ENCODE measurements at places on chromosomes 6 and 20.
A peak's percentile ranks its signal among the peaks of the same experiment; 100 is the strongest.

GRCh38 chr6:53038141-53038540 is 27.1 kb upstream of the FBXO9 start:
- DNase-seq, result no peak

DNA sequence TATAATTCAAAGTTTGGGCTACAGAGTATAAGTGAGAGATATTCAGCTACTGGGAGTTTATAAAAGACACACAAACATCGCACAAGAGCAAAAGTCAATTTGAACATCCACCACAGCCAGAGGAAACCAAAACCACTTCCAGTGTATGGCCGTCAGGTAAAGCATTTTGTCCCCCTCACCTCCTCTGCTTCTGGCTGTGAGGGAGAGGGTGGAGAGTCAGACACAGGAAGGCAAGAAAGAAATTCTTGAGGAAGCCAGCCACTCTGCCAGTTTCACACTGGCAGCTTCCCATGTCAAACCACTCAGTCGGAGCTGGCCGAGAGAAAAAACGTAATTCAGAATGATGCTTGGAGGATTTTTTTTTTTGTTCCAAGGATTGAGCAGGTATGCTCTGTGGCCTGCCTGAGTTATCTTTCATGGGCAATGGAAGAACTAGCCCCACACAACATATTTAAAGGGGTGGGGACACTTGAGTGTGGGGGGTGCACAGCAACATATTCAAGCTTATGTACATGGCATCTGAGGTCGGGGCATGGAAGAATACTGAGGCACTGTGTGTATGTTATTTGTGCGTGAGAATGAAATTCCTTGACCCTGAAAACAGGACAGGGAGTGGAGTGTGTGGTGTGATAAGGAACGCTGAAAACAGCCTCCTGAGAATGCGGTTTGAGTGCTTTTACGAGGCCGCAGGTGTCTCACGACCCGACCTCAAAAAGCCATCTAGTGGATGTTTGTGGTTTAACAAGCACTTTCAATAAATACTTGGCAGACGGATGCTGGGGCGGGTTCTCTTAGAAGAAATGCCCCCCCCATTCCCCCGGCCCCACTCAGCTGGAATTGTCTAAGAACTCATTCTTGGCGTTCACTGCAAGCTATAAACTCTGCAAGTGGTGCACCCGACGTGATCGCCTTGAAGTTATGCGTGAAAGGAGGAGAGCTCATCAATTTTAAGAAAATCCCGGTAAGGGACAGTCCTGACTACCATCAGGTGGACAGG is 27.5 kb upstream of the ZBTB22 start:
- DNase-seq, result peak; percentile 79

- peak; percentile 34 for DNase-seq
These were observed 188.2 kb upstream of the ASCC3 start for GRCh38 chr6:101069191-101069795.

- DNase-seq, result no peak
These were observed 210.1 kb downstream of the TFAP2C start for GRCh38 chr20:56839222-56839621.

DNA sequence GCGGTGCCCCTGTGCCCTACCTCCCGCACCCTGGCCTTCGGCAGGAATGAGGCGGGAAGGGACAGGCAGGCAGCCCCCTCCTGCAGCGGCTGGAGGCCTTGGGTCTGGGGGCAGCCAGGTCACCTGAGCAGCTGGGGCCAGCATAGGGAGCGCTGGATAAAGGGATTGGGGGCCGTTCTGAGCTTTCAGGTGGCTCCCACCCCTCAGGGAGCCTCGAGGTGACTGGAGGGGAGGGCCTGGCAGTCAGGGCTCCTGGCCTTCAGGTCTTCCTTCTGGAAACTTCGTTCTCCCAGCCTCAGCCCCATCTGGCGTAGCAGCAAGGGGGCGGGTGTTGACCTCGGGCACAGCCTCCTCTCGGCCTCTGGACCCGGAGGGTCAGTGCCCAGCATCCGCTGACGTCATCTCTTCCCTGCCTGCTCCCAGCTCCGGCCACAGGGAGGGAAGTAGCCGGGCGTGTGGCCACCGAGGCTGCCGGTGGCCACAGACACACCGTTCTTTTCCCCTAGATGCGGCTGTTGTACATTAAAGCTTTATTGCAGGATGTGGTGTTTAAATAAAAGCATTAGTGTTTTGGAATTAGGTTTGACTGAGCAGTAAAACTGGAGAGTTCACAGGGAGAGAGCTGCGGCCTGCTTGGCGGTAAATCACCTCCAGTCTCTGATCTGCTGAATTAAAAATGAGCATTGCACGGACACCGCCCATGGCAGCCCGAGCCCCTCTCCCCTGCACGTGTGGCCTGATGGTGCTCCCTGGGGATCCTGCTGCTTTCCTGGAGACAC is 80.0 kb upstream of the GATA5 start:
- no peak for DNase-seq

GRCh38 chr20:1472556-1473245 is 6.1 kb upstream of the NSFL1C start:
- no peak for DNase-seq

DNA sequence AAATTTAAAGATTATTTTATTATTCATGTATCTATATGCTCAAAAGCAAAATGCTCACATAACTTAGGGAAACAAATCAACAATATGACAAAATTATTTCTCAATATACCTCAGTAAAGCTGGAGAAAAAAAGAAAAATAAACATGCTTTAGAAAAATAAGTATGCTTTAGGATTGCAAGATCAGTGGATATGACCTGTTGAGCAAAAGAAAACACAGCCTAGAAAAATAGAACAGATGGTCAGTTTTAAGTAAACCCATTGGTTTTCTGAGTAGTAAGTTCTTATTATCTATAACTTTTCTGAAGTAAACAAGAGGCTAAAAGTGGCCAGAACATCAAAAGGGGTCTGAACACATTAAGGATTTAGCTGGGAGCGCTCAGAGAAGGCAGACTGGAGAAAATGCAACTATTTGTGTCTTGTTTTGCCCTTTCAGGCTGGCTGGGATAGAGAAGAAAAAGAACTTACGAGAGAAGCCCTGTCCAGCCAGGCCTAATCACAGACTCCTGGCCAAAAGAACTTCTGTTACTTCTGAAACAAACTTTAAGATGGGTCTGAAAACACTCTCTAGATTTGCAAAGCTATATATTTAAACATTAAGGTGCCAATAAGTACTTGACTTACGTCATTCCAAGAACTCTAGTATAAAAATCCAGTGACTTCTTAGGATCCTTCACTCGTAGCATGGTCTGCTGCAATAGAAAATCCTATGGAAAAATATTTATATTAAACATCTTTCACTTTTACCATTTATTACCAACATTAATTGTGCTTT is 16.5 kb downstream of the GLO1 start:
- DNase-seq, result no peak

DNA sequence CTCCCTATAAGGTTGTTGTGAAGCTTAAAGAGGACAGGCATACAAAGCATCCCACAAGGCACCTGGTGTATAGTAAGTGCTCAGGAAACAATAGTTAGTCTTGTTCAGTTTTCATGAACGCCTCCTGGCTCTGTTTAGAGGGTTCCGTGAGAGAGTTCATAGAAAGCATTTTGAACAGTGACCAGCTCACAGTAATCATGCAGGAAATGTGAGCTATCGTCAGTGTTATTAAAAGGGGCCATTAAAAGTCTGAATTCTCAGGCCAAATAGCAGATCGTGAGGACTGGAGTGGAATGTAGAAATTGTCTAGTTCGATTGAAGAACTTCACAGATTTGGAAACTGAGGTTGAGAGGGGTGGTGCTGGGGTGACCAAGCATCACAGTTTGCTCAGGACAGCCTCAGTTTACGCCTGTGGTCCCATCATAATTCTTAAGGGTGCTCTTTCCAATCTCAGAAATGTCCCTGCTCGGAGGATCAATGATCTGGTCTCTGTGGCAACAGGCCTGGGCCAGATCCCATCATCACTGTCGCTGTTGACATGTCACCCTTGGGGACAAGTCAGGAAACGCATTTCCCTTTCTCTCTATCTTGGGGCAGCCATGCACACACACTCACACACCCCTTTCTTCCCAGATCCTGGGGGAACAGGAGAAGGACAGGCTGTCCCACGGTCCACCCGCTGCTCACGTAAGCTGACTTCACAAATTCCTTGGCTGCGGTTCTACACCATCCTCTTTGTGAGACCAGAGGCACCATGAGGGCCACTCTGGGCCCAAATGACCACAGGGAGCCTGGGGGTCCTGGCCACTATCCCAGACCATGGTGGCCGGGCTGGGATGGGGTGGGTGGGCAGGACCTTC is 7.2 kb downstream of the TGM2 start:
- DNase-seq, result no peak

DNA sequence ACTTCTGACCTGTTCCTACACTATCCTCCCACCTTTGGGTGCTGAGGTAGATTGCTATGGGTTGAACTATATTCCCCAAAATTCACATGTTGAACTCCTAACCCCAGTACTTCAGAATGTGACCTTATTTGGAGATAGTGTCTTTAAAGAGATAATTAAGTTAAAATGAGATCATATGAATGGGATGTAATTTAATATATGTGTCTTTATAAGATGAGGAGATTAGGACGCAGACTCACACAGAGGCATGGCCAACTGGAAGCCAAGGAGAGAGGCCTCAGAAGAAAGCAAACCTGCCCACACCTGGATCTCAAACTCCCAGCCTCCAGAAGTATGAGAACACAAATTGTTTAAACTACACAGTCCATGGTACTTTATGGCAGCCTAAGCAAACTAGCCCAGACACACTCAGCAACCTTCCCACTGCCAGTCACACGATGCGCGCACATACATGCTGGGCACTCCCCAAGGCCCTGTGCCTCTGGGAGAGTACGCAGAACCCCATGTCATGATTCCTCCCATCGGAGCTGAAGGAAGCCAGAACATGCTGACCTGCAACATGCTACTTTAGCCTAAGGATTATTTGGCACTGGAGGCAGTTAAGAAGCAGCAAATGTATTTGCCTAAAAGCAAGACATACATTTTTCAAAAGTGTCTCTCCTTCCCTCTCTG is 8.9 kb upstream of the SLC22A1 start:
- DNase-seq, result no peak

GRCh38 chr20:25407311-25408169 is at the start of gene GINS1:
TSS of gene GINS1 (plus strand) at chr20:25407673. CDS start at chr20:25407821, 148 bp downstream.
- peak; percentile 92 for DNase-seq

DNA sequence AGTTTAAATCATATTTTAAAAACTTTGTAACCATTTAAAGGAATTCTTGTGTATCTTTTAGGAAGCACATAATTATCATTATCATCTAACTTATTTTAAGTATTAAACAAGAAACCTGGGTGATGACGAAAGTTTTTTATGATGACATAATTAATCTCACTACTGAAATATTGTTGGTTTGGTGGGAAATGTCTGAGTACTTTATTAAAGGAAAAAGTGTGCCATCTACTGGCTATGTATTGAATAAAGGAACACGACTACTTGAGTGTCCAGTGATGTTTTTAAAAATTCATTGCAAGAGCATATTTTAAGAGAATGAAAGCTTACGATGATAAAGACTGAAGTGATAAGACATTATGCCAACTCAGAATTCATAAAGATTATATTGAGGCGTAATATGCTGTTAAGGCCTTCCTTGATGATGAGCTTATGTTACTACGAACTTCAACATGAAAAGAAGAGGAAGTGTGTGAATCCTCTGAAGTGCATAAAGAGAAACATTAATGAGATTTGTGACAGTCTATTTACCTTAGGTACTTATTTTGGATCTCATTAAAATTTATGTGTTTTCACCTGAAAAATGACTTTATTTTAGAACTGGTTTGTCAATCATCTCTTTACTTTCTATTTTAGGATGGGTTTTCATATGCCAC is 12.0 kb upstream of the TRMT11 start:
- DNase-seq, result peak; percentile 42

GRCh38 chr20:4563534-4563933 is 158.2 kb upstream of the PRND start:
- DNase-seq, result peak; percentile 47

DNA sequence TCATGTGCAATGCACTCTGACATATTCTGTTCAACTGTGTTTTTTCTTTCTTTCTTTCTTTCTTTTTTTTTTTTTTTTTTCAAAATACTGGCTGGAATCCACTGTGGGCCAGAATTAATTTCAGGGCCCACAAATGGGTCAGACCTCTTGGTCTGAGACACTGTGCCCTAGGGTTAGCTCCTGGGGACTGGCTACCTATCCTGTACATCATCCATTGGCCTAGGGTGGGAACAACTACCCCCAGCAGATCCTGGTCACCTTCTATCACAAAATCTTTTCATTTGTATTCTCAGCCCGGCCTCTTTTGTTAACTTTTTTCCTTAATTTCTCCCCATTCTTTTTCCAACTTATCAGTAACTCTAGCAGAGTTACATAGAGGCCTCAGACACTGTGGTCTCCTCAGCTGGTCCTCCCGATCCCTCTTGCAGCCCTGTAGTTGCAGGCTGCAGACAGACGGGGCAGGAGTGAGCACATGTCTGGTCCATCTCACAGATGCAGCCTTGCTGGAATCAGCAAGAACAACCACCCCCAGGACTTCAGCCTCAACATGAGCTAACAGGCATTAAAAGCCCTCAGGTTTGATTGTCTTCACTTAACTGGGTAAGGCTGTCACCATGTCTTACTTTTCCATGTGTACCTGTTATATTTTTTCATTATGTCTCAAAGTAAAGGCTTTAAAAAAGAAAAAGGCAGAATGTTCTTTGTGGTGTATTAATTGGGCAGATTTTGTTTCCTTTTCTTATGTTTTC is 41.3 kb downstream of the TXLNB start:
- DNase-seq, result peak; percentile 40

GRCh38 chr20:8932192-8933165 is 136.4 kb upstream of the PLCB4 start:
- DNase-seq, result peak; percentile 76

- no peak for DNase-seq
These were observed 29.9 kb upstream of the CD2AP start for GRCh38 chr6:47447722-47448121.

DNA sequence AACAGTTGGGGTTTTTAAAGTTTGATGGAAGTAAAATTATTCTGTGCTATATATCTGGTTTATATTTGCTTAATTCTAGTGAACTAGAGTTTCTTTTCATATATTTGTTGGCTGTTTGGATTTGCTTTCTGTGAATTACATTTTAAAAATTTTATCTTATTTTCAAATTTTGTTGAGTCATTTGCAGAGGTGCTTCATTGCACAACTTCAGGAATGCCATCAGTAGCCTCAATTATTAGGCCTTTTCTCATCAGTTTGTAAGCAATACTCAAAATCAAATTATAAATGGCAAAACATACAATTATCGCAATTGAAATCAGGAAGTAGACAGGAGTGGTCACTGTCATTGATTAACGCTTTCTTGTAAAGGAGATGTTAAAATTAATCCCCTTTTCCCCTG is 96.9 kb downstream of the UBE3D start:
- no peak for DNase-seq

DNA sequence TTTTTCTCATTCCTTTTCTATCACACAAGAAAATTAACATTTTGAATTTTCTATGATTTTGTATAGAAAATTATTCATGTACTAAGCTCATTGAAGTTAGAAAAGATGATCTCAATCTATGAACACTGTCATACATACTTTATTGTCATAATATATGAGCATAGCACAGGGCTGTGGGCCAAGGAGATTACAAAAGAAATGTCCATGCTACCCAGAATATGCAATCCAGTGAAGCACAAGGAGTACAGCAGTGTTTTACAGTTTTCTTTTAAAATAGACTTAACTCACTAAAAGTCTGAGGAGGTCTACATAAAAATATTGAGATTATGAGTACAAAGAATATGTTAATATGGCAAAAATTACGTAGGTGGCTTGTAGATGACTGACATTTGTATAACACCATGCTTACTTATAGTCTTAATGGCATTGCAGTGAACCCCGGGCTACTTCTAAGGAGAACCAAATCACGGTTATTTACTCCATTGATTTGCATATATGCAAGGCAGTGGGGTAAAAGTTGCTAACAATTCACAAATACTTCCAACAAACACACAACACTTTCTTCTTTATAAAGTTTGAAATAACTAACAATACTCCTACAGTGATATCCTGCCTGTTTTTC is 257.1 kb downstream of the BCKDHB start:
- DNase-seq, result no peak

Measured in HT1080 (cell line).